ENCODE measurements at places on chromosomes 7 and 10.

- no peak for DNase-seq
These were observed 333.7 kb downstream of the GFRA1 start for GRCh38 chr10:115939101-115939854.

DNA sequence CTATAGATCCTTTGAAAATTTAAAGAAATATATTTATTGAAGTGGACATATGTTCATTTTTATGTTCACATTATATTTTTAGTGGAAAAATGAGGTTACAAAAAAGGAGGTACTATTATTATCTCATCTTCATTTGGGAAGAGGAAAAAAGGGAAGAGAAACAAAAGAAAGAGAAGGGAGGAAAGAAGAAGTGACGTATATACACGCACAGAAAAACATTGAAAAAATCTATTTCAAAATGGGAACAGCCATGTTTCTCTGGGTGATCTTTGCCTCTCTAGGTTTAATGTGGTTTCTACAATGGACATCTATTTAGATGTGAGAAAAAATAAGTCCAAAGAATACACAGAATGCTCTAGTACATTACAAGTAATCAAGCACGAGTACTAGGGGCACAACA, 14.8 kb downstream of the ANK3 start:
- DNase-seq, result no peak

- no peak for DNase-seq
These were observed 51.5 kb downstream of the NRCAM start for GRCh38 chr7:108404509-108405420.

GRCh38 chr10:94375374-94375773, 12.6 kb upstream of the NOC3L start:
- DNase-seq, result no peak

- no peak for DNase-seq
These were observed 3.6 kb downstream of the TEX47 start for GRCh38 chr7:88791891-88792290.

DNA sequence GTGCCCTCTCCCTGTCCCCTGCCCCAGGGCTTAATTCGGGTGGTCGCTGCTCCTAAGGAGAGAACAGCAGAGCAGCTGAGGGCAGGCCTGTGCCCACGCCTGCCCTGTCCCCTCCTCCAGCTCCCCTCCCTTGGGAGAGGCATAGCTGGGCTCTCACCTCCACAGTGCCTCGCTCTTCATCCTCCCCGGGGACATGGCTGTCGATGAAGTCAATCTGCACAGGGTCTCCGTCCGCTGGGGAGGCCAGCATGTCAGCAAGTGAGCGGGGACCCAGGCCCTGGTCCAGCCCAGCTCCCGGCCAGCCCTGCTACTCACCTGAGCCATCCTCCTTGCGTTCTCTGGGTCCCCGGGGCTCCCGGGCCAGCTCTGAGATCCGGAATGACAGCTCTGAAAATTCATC, 3.8 kb upstream of the SAP25 start:
- no peak for DNase-seq

DNA sequence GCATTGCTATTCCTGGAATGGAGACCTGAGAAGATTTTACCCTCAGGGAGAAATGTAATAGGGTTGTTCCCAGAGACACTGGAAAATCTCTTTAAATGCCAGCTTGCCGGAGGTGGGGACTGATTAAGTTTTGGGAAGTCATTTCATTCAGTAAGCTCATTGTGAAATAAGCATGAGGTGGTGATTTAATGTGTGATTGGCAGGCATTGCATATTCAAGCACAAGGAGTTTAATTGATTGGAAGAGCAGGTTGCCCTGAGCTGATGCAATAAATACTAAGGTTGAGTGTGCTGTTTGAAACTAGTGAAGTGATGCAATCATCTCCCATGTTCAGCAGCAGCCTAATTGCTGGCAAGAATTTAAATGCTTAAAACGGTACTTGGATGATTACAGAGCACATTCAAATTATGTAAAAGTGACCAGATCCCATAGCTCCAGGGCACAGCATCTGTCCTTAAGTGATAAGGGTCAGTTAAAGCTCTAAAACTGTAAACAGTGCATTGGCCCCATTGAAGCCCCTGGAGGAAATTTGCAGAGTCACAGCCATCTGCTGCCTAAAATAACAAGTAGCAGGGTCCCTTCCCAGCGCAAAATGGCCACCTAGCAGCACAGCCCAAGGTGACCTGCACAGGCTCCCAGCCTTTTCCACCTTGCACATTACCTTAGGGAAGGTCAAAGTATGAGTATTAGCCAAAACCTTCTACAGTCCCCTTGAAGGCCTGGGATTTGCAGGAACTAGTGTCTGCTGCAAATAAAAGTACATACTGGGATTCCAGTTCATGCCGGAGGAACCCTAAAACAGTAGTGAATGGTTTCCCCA, 92.1 kb downstream of the CCDC71L start:
- no peak for DNase-seq

- DNase-seq, result no peak
These were observed 32.6 kb downstream of the PDZD8 start for GRCh38 chr10:117342641-117343040.
